ENCODE measurements at places on chromosomes 6 and 20.

GRCh38 chr6:152423216-152424103, 213.7 kb downstream of the SYNE1 start:
- no peak for DNase-seq

DNA sequence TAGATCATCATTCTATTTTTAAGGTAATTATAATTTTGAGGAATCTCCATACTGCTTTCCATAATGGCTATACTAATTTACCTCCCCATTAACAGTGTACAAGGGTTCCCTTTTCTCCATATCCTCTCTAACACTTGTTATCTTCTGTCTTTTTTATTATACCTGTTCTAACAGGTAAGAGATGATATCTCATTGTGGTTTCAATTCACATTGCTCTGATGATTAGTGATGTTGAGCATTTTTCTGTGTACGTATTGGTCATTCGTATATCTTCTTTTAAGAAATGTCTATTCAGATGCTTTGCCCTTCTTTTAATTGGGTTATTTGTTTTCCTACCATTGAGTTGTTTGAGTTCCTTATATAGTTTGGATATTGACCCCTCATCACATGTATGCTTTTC, 81.6 kb upstream of the SCAF8 start:
- DNase-seq: no peak

DNA sequence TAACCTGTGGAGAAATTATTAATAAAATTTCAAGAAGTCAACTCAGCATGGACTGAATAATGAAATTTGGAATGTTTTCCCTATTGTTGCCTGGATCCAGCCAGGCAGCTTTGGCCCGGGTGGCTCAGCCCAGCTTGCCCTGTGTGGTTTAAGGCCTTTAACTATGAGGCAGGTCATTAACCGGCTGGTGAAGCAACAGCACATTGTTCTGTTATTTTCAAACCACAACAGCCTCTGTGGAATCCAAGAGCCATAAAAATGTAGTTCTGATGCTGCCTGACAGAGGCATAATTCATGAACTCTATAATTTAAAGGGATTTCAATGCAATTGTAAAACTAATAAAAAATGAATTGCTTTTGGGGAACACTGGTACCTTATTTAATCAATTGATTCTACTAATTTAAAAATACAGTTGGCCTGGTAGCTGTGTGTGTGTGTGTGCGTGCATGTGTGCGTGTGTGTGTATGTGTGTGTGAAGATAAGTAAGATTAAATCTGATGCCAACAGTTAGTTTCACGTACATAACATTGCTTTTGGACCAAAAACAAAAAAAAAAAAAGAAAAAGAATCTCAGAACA, 117.7 kb downstream of the RPS12 start:
- DNase-seq: no peak

DNA sequence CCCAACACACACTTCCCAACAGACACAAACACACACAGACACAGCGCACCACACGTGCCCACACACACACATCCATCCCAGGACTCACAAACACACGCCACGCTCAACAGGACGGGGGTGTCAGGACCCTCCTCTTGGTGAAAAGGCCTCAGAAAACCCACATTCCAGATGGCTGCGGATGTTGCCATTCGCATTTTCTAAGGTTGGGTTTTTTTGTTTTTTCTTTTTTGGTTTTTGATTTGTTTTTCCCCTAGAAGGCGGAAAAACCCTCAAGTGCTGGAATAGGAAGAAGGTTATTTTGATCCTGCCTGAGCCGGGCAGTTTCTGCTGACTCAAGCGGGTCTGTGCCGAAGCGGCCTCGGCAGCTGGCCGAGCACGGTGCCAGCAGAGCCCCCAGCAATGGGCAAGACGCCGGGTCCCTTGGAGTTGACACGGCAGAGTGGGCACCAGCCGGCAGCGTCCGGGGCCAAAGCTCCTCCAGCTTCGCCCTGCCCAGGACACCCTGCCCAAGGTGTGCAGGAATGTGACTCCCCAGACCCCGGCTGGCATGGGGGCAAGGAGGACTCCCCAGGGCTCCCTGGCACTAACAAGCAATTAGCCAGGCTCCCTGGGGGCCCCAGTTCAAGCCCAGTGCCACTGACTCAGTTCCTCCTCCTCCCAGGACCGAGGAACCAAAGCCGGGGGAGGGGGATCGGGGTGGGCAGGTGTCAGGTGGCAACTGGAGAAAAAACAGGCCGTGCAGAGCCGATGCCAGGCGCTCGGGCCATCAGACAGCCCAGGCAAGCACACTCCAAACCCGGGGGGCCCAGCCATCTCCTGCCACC, 40.9 kb upstream of the ZBP1 start:
- peak; percentile 29 for DNase-seq

- no peak for DNase-seq
These were observed 26.8 kb upstream of the MRGBP start for GRCh38 chr20:62769346-62770071.

GRCh38 chr6:72689107-72689954, 67.5 kb downstream of the KCNQ5 start:
- no peak for DNase-seq

GRCh38 chr6:4692664-4693063, 83.5 kb upstream of the CDYL start:
- DNase-seq: no peak

GRCh38 chr6:53912661-53913060, 117.9 kb downstream of the LRRC1 start:
- DNase-seq: no peak

DNA sequence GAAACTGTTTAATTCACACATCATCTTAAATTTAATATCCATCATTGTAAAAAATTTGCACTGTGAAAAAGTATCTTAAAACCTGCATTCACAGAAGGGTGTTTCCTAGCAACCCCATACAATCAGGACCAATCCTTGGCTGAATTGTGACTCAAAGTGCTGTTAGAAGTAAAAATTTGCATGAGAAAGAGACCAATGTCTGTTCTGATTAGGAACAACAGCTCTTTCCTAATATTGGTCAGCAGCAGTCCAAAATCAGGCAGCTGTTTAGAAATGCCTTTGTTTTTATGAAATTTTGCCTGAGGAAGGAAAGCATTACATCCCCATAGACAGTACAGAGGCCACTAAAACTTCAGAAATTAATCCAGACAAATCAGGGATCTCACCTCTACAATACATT, 987.0 kb downstream of the HACE1 start:
- no peak for DNase-seq

Data from CD8-positive, alpha-beta memory T cell (primary cell).